ENCODE measurements at places on chromosomes 1 and 21.

DNA sequence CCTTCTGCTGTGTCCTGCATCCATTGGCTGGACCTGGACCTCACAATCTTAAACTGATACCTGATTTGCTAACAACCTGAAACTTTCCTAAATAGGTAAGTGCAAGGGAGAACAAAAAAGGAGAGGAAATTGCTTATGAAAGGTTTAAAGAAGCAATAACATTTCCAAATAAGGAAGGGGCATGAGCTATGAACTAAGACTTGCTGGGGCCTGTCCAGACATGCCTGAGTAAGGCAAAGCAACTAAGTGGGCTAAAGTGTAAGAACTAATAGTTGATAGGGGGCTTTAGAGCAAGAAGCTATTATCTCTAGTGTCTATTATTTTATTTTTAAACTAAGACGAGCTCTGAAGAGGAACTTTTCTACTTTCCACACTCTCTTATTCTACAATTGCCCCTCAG is 11.6 kb downstream of the JMJD4 start:
- no peak for DNase-seq

- no peak for DNase-seq
These were observed 30.2 kb downstream of the EYA3 start for GRCh38 chr1:28058168-28058567.

DNA sequence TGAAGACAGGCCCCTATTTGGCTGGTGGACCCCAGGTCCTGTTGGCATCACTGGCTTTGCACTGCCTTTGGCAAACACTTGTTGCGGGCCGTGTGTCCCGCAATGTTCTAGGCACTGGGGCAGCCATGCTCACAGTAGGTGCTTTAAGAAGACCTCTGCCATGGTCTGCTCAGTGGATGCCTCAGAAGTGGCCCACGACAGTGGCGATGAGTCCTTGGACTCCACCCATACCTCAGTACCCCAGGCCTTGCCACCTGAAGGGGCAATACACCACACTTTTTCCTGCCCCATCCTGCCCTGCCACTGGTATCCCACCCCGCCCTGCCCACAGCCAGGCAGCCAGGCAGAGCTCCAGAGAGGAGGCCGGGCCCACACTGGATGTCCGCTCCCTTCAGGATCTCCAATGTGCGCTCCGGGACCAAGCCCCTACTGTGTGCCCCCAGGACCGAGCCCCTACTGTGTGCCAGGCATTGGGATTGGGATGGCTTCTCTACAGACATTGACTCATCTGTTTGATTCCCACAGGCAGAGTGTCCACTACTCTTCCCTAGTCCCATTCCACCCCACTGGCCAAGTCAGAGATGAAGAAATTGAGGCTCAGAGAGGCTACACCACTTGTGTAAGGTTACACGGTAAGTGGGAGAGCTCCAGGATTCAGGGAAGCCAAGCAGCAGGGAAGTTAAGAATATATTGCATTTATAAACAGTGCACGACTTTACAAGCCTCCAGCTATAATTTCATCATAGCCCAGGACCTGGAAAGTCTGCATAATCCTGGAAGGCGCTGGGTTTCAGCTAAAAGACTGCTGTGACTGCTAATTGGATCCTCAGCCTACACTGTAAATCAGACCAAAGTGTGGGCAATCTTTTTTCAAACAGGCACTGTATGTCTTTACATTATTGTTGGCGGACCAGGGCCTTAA is 101.6 kb downstream of the DMRTB1 start:
- DNase-seq = no peak

GRCh38 chr1:191222206-191222605 is 744.5 kb upstream of the BRINP3 start:
- no peak for DNase-seq

DNA sequence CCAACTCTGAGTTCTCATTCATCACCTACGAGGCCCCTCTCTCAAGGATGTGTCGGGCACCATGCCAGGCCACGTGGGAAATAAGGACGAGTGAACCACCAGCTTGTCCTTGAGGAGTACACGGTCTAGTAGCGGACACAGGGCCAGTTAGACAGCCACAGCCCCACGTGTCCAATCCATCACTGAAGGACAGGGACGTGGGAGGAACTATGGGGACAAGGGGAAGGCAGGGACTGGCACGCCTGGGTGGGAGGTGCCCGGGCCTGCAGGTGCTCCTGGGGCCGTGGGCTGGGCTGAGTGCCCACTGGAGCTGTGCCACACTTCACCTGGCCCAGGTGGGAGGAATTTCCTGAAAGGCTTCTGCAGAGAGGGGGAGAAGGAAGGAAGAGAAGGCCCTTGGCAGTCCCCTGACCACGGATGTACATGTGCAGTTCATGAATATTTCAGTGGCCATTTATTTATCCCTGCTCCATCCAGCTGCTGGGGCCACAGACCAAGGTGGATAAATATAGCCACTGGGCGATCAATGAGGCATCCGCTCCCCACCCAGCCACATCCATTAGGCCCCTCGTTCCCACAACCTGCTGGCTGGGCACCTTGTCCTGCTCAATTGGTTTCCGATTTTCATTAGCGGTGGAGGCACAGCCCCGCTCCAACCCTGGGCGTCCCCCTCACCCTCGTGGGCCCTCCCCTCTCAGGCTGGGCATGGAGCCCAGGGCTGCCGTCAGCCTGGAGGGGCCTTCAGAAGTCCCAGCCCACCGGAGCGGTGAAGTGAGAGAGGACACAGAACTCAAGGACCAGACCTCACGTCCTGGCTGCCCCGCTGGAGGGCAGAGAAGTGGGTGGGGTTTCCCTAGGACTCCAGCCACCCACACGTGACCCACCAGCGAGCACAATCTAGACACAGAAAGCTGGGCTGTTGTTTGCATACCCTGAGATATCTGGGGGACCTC is 59.5 kb downstream of the CASZ1 start:
- no peak for DNase-seq

GRCh38 chr1:3657578-3658230 is 5.4 kb downstream of the TP73 start:
- DNase-seq = no peak

DNA sequence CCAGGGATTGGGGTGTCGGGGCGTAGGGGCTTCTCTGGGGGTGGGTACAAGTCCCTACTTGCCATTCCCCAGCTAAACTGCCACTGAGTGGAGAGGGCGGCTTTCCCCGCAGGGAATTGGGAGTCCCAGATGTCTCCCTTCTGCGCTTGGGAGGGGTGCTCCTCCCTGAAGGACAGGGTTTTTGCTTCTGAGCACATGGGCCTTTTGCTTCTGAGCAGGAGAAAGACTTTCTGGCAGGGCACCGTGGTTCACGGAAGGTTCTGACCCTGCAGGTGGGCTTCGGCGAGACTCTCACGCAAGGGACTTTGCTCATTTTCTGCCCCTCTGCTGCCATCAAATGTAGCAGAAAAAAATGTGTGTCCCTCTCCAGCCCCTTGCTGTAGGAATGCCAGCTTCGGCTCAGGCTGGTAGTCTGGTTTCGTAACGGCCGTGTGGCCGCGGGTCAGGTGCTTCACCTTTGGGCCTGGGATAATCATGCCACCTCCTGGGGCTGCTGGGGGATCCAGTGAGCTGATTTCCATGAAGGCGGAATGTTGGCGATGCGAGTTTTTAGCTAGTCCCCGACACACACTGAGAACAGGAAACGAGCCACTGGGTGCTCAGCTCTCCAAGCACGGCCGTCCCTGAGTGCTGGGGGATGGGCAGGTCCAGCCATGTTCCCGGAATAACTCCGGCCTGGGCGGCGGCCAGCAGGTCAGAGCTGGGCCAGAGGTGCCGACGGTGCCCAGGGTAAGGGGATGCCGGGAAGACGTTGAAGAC is 364.0 kb downstream of the CAMTA1 start:
- DNase-seq = no peak

- no peak for DNase-seq
These were observed 3.7 kb downstream of the HSD11B1 start for GRCh38 chr1:209708297-209708696.

- DNase-seq = no peak
These were observed 58.1 kb downstream of the NRIP1 start for GRCh38 chr21:15006594-15007230.

- no peak for DNase-seq
These were observed 68.7 kb downstream of the DNTTIP2 start for GRCh38 chr1:93810316-93810715.

DNA sequence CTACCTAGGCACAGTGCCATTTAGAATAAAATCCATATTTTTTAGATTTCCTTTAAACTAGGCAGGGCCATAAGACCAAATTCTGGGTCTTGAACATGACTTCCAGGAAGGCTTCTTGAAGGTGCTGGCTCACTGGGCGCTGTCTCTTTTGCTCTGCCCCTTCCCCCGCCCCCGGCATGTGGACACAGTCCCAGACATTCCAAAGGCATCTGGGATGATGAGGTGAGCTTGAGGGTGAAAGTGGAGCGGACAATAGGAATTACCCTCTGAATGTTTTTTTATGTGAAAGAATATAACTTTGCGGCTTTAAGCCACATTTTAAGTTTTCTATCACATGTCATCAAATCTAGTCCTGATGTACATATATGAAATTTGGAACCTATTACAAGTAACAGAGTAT is 29.4 kb downstream of the RWDD3 start:
- DNase-seq = no peak

GRCh38 chr1:170863621-170864020 is 71.7 kb upstream of the MROH9 start:
- no peak for DNase-seq

DNA sequence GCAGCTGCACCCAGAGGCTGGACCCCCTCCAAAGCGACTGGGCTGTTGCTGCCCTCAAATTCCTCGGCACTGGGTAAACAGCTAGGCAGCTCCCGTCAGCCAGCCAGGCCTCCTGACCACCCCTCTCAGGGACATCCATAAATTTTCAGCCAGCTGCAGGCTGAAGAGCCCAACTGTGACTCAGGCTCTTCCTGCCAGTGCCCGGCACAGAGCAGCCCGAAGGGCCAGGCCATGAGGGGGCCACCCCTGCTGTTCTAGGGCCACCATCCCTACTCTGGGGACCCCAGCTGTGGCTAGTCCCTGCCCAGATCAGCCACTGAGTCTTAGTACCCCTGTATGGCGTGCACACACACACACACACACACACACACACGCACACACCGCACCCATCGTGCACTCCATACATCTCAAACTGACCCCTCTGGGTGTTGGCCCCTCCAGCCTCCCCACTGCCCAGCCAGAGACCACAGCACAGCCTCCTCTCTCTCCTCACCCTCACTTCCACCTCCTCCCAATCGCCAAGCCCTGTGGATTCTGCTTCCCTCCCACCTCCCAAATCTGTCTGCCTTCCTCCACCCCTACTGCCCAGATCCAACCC is 6.2 kb upstream of the LAPTM5 start:
- no peak for DNase-seq

DNA sequence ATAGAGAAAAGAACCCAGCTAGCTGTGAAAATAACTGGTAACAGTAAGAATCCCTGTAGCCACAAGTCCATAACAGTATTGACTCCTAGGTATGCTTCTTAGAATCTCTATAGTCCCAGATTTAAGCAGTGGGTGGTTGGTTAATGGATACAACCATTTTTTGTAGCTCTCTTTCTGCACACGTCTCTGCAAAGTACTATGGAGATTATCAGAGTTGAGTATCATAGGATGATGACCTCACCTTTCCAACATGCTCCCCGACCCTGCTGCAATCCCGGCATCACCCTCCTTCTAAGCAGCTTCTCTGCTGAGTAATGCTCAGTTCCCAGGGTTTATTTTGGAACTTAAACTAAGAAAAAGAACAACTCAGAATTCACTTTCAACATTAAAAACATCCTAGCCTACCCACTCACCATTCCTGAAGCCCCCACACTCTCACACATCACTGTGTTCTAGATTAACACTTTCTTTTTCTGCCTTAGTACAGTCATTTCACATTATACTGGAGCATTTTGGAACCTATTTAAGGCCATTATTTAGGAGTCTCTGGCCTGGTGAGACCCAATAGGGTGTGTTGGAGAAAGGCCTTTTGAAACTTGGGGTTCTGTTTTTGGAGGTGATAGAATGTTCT is 2.7 kb downstream of the MLLT11 start:
- no peak for DNase-seq

- DNase-seq = no peak
These were observed 54.9 kb downstream of the DMRTA2 start for GRCh38 chr1:50368179-50369007.

DNA sequence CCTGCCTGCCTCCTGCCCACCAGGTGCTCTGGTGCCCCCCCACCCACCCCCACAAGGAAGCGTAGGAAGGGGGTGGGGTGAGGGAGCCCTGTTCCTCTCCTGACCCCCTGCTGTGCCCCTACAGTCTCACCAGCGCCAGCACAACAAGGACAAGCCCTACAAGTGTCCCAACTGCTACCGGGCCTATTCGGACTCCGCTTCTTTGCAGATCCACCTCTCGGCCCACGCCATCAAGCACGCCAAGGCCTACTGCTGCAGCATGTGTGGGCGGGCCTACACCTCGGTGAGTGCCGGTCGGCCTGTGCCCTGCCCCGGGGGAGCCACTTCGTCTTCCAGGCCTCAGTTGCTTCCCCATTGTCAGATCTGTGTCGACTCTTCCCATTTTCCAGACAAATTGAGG is 25.9 kb downstream of the A3GALT2 start:
- no peak for DNase-seq

DNA sequence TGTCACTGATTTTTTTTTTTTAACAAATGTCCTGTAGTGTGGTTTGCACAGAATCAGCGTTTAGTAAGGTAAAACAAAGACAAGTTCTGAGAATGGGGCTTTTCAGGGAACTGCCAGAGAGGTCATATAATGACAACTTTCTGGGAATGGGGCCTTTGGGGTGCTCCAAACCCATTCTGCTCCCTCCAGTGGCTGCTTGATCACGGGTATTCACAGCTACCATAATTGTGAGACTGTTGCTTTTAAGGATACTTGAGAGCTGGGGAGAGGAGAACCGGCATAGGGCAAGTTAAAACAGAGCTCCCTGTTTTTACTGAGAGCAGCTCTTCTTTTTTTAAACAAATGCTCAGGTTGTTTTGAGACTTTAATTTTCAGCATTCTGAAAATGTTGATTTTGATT is 48.2 kb downstream of the CYP2J2 start:
- no peak for DNase-seq

DNA sequence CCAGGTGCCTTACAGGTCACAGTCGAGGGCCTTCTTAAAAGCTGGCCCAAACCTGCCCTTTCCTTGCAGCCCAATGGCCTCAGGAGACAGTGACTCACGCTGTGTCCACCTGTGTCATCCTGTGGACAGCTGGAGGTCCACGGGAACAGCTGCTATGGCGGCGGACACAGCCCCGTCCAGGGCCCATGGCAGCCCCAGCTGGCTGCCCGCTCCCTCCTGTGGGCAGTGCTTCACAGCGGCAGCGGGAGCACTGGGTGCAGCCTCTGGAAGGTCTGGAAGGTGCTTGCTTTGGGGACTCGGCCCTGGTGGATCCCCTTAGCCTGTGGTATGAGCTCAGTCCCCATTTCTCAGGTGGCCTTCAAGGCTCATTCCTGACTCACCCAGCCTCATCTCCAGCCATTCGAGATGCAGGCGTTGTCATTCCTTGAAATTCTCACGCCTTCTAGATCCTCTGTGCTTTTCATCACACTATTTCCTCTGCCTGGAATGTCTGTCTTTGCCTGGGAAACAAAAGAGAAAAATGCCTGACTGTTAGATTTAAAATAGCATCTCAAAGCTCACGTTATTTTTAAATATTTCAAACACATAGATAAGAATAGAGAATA is 86.8 kb downstream of the KIF26B start:
- DNase-seq = no peak

DNA sequence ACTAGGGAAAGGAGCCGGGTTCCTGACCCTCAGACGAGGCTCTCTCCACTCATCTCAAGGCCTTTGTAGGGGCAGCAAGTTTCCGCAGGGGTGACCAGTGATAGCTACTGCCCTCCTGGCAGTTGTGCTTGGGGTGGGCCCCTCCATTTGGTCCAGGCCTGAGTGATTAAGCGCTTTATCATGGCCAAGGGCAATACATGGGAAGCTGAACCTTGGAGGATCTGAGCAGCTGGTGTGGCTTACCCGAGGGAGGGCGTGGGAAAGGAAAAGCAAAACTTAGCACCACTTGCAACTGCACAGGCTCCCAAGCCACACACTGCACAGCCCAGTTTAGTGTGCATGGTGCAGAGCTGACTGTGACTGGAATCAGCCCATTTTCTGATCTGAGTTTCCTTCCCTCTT is 47.8 kb downstream of the GADD45A start:
- no peak for DNase-seq
